ENCODE measurements at places on chromosomes 16 and 17. TPM values are rescaled to one million over a fixed set of nuclear protein-coding genes. Genes with fewer than 3 reads are reported as not detected.

SHISA6 gene
- 14.3 TPM for polyA plus RNA-seq

MT1M gene
- polyA plus RNA-seq, result 0.82 TPM

HIC1 gene
- polyA plus RNA-seq, result not detected

NAA60 gene
- 38.7 TPM for polyA plus RNA-seq

BIRC5 gene
- polyA plus RNA-seq, result 17.2 TPM

SLFN12L gene
- 0.17 TPM for polyA plus RNA-seq

TMC8 gene
- polyA plus RNA-seq, result 2.9 TPM

KRTAP3-1 gene
- not detected for polyA plus RNA-seq

RASL10B gene
- 1.8 TPM for polyA plus RNA-seq

C16orf89 gene
- 0.14 TPM for polyA plus RNA-seq

BOLA2B gene
- not detected for polyA plus RNA-seq

PRSS53 gene
- polyA plus RNA-seq, result 4.6 TPM

NAGS gene
- 0.41 TPM for polyA plus RNA-seq

SPATA33 gene
- 5.2 TPM for polyA plus RNA-seq

TBC1D3I gene
- polyA plus RNA-seq, result not detected

GPATCH8 gene
- 36.4 TPM for polyA plus RNA-seq

PER1 gene
- polyA plus RNA-seq, result 43.3 TPM

HOXB6 gene
- polyA plus RNA-seq, result 0.80 TPM

DOC2B gene
- polyA plus RNA-seq, result 4.5 TPM

OTOP3 gene
- not detected for polyA plus RNA-seq

TPSD1 gene
- 0.44 TPM for polyA plus RNA-seq

PMP22 gene
- polyA plus RNA-seq, result 217 TPM

PLEKHG4 gene
- polyA plus RNA-seq, result not detected

KRT20 gene
- polyA plus RNA-seq, result 0.22 TPM

CCL7 gene
- not detected for polyA plus RNA-seq

DRC7 gene
- polyA plus RNA-seq, result not detected

SYNGR2 gene
- 64.8 TPM for polyA plus RNA-seq

PYY gene
- polyA plus RNA-seq, result 0.47 TPM

CCL18 gene
- polyA plus RNA-seq, result not detected

C16orf78 gene
- polyA plus RNA-seq, result not detected

KRTAP4-5 gene
- polyA plus RNA-seq, result not detected

SOX15 gene
- 1.3 TPM for polyA plus RNA-seq

GPR142 gene
- polyA plus RNA-seq, result not detected

SLFN11 gene
- 9.1 TPM for polyA plus RNA-seq

GLTPD2 gene
- 1.1 TPM for polyA plus RNA-seq

ATP2C2 gene
- 2.9 TPM for polyA plus RNA-seq

EME1 gene
- polyA plus RNA-seq, result 4.7 TPM

C17orf58 gene
- 18.1 TPM for polyA plus RNA-seq

SLC46A1 gene
- 10.0 TPM for polyA plus RNA-seq

KRT23 gene
- polyA plus RNA-seq, result 0.34 TPM

FOXL1 gene
- not detected for polyA plus RNA-seq

HS3ST6 gene
- 3.6 TPM for polyA plus RNA-seq

CFAP97D1 gene
- polyA plus RNA-seq, result 0.10 TPM

KSR1 gene
- polyA plus RNA-seq, result 121 TPM

TBX6 gene
- 0.88 TPM for polyA plus RNA-seq

TLCD2 gene
- polyA plus RNA-seq, result not detected

DHRS7C gene
- polyA plus RNA-seq, result 88.3 TPM

HID1 gene
- 16.2 TPM for polyA plus RNA-seq

CES4A gene
- polyA plus RNA-seq, result 14.7 TPM

CACNA1G gene
- polyA plus RNA-seq, result 20.0 TPM

SEPTIN12 gene
- not detected for polyA plus RNA-seq
